COLO829 (cell line): ENCODE measurements at places on chromosomes 11 and 22.
A peak's percentile ranks its signal among the peaks of the same experiment; 100 is the strongest.

- no peak for DNase-seq
These were observed 41.4 kb downstream of the TTC17 start for GRCh38 chr11:43399983-43400630.

DNA sequence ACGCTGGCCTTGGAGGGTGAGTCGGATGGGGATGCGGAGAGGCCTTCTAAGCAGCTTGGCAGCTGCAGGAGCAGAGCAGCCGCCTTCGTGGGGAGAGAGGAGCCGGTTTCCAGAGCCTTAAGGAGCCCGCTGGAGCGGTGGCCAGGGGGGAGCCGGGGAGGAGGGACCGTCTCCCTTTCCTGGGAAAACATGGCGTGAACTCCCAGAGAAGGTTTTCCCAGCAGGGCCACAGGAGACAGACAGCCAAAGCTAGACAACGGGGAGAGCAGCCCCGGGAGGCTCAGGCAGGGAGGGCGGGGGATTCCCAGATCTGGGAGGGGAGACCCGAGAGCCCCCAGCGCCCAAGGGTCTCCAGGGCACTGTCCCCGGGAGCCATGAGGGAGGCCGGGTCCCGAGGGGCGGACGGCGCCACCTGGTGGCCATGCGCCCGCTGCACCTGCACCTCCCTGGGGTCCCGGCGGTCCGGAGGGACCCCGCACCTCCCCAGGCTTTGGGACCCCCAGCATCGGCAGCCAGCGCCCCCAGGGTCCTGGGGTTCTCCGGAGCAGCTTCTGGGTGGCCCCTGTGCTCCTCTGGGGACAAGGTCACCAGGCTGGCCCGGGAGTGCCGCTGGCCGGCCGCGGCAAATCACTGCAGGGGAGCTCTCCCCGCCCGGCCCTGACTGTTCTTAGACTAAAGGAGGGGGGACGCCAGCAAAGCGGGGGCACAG is 2.4 kb upstream of the SYT8 start:
- DNase-seq: no peak

- no peak for DNase-seq
These were observed 7.7 kb upstream of the LTO1 start for GRCh38 chr11:69682681-69683326.

DNA sequence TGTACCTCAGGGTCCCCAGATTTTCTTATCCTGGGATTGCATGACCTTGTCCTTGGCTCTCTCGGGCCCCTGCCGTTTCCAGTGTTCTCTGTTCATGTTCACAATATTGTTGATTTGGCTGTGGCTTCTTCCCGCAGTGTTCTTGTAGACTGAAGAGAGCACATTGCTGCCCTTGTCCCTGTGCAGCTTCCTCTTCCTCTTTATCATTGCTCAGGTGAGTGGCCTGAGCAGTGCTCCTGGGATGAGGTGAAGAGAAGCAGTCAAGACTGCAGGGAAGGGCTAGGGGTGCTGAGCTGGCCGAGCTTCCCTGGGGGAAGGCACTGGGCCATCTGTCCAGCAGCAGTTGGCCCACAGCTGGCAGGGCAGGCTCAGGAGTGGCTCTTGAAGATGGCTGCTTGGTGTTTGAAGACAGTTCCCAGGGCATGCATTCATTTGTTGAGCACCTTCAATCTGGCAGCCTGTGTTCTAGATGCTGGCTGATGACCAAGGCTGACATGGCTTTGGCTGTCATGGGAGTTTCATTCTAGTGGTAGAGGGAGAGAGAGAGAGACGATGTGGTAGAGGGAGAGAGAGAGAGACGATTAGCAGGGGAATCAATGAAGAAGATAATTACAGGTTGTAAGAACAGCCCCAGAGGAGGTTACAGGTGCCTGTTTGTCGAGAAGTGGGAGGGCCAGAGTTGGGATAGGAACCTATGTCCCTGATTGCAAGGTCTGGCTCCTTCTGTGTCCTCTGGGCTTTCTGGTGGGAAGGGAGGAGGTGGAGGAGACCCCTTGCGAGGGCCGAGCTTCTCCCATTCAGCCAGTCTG is 17.4 kb downstream of the BMAL1 start:
- DNase-seq: no peak

DNA sequence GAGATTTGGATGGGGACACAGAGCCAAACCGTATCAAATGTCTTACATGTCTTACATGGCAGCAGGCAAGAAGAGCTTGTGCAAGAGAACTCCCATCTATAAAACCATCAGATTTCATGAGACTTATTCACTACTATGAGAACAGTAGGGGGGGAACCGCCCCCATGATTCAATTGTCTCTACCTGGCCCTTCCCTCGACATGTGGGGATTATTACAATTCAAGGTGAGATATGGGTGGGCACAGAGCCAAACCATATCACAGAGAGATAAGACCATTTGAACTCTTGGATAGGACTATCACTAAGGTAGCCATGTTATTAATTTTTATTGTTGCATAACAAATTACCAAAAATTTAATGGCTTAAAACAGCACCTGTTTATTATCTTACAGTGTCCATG is 611.7 kb downstream of the SOX6 start:
- DNase-seq: no peak

DNA sequence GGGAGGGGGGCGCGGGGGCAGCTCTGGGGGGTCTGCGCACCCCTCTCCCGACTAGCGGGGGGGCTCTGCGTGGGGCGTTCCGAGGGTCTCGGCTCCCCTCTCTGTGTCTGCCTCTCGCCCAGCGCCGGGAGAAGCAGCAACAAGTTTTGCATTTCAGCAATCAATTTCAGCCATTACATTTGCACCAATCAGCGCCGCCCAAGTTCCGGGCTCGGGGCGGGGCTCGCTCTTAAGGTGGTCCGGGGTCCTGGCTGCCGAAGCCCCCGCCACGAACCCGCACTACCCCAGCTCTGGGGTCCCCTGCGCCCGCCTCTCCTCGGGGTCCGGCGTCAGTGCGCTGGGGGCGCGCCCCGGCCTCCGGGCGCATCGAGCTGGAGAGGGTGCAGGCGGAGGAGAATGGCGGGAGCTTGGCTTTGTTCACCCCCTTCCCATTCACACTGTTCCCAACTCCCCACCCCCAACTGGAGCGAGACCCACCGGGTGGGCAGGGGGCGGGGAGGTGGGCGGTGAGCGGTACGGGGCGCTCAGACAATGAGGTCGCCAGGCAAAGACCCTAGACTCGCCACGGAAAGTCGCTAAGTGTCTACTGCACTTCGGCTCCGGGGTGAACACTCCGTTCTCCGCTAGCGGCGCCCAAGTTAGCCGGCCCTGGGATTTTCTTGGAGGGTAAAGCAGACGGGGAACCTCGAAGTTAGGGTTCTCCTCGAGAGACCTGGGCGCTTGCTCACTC is at the start of gene MN1:
TSS of gene MN1 (minus strand) at position 141 of the 730 bp plus-strand sequence. CDS start 1,213 bp downstream, outside the sequence.
- no peak for DNase-seq

GRCh38 chr11:134040386-134041302 is 28.2 kb upstream of the JAM3 start:
- no peak for DNase-seq

- no peak for DNase-seq
These were observed 167.0 kb downstream of the LDLRAD3 start for GRCh38 chr11:36110668-36111410.

- DNase-seq: no peak
These were observed 13.4 kb downstream of the GLB1L2 start for GRCh38 chr11:134345237-134345550.

GRCh38 chr11:66856496-66857233 is at the start of gene LRFN4:
LRFN4 (plus strand) TSS chr11:66857064; CDS start chr11:66857745, 681 bp downstream.
- no peak for DNase-seq

GRCh38 chr22:47423861-47424820 is 661.7 kb downstream of the TBC1D22A start:
- DNase-seq: no peak

DNA sequence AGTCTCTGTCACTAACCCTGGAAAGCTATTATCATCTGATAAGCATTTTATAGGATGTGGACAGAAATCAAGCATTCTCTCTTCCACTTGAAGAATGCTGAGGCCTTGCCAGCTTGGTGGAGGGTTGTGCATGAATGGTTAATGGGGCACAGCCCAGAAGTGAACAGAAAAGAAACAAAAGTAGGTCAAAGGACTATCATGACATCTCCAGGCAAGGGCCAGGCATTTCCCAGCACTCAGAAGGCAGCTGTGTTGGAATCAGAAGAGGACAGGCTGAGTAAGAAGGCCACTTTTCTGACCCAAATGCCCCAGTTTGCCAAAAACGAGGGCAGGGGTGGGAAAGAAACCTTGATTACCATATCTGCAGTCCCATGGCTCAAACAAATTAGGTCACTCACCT is 12.4 kb downstream of the TENM4 start:
- DNase-seq: no peak

- no peak for DNase-seq
These were observed 1.0 kb downstream of the ADSL start for GRCh38 chr22:40347300-40347699.

DNA sequence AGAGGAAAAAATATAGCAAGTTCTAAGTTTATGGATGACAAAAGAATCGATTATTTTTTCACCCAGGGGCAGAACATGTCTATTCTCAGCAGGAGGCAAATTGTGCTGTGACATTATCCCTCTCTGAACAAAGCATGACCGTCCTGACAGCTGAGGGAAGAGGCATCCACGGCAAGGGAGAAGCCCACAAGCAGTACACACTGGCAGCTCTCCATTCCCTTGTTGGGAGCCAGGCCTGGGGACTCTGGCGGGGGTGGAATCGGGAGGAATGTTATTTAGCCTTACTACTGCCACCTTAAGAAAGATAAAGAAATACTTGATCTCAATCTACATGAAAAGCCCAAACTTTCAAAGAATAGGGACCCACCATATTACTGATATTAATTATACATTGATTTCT is 3.4 kb downstream of the KIRREL3 start:
- no peak for DNase-seq

DNA sequence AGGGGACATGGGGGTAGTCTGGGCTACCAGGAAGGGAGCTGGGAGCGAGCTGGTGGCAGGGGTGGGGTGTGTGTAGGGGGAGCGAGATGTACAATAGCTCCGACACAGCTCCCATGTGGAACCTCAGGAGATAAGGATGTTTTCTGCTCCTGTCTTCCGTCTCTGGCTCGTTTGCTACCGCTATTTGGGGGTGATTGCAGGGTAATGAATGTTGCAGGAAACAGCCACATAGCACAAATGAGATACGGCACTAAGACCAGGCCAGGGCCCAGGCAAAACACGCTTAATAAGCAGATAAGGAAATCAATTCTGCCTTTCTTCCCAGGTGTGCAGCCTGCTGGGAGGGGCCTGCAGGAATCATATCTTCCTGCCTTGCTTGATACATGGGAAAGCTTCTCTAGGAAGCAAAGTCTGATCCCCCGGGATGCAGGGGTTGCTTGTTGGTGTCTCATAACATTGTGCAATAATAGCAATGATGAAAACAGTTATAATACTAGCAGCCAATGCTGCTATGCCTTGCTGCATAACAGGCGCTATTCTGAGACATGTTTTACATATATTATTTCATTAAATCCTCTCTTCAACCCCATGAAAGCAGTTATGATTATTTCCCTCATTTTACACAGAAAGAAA is 158.7 kb downstream of the ST3GAL4 start:
- DNase-seq: no peak

GRCh38 chr11:83159902-83160865 is 3.3 kb downstream of the PCF11 start:
- no peak for DNase-seq

DNA sequence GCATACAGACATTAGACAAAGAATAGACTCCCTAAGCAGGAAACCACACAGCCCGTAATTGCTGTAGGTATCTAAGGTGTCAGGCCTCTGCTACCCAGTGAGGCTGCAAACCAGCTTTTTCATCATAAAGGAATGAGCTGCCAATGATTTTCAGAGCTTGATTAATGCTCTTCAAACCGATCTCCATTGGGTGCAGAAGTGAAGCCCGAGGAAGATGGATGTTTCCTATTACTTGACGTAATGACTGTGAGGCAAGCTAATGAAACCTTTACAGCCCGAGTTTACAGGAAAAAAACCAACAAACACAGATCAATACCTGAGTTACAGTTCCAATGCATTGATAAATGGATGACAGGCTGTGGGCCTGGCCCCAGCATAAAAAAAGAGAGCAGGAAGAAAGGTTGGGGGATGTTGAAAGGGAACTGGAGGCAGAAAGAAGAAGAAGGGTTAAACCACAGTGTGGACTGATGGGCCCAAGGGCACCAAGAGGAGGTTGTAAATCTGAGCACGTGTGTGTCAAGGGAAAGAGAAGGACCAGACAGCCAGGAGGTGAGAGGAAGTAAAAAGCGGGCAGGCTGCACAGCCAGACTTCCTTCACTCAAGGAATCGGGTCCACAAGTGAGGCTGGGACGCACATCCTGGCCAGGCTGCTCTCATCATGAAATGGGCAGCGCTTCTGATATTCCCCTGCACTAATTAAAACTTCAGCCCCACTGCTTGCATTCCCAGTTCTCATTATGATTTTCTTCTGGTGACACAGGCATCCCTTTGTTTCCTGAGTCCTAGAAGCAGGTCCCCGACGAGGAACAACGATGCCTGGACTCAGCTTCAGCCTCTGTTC is 70.6 kb upstream of the NTM start:
- no peak for DNase-seq

DNA sequence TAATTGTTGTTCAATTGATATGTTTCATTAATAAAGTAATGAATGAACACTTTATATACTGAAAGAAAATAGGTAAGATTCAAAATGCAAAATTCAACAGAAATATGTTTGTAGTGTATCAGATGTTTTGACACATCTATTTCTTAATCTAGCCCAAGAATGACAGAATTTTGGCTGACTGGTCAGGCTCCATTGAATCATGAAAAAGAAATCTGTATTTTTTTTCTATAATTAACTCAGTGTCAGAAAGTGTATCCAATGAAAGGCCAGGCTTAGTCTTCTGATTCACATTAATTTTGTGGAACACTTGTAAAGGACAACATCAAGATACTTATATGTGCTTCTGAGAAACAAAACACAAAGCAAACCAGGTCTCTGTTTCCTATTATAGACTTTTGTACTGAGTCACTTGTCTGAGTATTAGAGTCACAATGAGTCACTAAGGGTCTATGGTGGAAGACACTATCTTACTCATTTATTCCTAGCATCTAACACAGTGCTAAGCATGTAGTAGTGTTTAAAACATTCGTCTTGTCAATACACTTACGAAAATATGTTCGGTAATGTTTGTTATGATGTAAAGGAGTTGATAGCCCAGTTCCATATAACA is 297.7 kb upstream of the CCDC90B start:
- no peak for DNase-seq

DNA sequence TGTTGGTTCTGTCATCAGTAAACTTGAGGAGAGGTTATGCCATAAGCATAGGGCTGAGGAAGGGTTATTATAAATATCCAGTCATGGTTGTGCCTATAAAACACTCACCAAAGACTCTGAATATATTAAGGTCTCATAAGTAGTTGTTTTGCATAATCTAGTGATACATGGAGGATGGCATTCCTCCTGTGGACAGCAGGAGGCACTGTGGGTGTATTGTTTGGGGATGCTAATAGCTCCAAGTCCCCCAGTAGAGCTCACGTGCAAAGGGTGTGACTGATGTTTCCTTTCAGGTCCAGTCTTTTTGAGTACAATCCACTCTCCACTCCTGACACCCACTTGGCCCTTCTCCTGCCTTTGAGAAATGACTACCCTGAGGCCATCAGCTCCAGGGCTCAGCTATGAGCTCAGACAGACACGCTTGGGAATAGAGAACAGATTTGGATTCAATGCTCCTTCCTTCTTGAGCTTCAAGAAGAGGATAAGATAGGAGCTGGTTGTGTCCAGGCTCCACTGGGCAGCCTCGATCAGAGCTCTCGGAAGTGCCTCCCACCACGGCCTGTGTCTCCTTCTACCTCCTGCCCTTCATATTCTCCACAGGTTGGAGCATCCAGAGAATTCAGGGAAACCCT is 85.2 kb upstream of the IGLL5 start:
- peak; percentile 28 for DNase-seq
